ELF-1 (cell line): ENCODE measurements at places on chromosomes 13 and 19.

GRCh38 chr19:10866495-10866894 is 4.9 kb upstream of the CARM1 start:
- no peak for DNase-seq

GRCh38 chr13:23716401-23716800 is 146.2 kb downstream of the TNFRSF19 start:
- DNase-seq = no peak

GRCh38 chr19:35521124-35521743 is 6.9 kb downstream of the SBSN start:
- peak; percentile 56 for DNase-seq

- DNase-seq = no peak
Observed at GRCh38 chr13:112814905-112815585, 125.2 kb downstream of the ATP11A start.

GRCh38 chr19:54480051-54480450 is 7.0 kb upstream of the CDC42EP5 start:
- no peak for DNase-seq

DNA sequence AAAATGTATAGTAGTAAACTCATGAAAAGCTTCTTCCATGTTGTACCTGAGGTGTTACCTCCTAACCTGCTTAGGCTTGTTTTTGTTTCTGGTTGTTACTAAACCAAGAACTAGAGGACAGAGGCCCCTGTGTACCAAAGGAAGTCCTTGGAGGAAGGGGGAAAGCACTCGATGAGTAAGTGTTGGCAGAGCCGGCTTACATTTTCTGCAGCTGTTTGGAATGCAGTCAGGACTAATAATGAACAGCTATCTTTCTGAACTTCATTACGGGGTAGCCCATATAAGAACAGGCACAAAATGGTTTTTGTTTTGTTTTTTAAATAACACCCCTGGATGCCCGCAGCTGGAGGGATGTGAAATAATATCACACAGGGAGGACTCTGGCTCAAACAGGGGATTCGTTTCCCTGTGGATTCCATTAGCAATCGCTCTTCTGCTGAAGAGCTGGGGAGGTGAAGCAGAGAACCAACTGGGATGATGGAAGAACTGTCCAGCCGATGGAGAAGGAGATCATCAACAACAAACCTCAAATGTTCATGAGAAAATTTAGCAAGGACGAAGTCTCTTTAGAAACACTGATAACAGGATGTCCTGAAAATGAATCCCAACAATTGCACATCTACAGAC is 214.2 kb upstream of the MAB21L1 start:
- DNase-seq = no peak

DNA sequence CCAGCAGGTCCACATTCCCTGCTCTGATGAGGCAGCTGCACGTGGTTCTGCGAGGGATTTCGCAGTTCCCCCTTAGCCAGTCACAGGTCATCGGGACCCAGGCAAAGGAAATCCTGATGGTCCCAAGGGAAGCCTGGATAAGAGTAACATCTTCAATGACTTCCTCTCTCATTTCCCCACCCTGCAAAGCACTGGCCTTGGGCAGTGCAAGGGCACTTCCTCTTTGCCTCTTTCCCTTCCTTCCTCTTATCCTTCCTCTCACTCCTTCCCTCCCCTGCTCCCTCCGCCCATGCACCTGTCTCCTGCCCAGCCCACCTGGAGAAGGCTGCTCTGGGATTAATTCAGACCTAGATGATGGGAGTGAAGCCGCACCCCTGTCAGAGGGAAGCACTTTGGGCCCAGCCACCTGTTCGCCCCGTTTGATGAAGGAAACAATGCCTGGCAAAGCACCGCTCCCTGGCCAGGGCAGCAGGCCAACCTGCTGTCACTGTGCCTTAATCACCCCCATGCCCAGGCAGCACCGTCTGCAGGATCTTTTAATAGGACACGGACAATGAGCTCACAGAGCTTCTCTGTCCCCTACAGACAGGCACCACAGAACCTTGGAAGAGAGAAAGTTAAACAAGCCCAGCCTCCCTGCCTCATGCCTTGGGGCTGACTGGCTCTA is 113.5 kb upstream of the PABPC3 start:
- no peak for DNase-seq

DNA sequence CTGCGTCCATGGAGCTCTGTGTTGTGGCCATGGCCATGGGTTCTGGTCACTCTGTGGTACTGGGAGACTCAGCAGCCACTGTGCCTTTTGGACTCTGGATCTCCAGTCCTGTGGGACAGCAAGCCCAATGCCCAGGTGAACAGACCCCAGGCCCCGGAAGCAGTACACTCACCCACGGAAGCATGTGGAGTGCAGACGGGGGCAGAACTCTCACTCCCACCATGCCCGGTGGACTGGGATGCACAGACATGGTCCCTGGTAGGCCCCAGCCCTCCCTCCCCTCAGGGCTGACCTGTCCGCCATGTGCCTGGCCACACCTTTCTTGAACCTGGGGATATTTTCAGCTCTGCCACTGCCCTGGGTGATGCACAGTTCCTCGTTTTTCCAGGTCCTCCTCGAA is 163.3 kb downstream of the URI1 start:
- DNase-seq = no peak

GRCh38 chr13:114015111-114015968 is 41.5 kb upstream of the C13orf46 start:
- no peak for DNase-seq

DNA sequence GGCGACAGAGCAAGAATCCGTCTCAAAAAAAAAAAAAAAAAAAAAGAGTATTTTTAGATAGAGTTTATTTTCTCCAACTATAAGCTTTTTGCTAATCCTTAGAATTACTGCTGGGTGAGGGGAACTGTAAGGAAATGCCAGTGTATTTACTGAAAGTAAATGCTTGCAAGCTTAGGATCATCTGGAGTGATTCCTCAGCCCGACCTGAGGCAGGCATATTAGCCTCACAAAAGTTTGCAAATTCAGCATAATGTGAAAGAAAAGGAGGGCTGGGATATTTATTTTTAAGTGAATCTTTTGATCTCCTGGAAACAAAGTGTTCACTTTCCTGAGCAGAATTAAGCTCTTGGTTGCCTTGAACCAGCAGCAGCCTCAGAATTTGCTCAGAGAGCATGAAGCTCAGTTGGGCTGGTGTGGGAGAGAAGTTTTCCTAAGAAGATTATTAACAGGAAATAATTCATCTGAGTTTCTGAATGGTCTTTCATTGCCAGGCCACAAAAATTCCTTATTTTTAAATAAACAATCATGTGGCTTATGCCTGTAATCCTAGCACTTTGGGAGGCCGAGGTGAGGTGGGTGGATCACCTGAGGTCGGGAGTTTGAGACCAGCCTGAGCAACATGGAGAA is 24.7 kb upstream of the SPATA13 start:
- no peak for DNase-seq

DNA sequence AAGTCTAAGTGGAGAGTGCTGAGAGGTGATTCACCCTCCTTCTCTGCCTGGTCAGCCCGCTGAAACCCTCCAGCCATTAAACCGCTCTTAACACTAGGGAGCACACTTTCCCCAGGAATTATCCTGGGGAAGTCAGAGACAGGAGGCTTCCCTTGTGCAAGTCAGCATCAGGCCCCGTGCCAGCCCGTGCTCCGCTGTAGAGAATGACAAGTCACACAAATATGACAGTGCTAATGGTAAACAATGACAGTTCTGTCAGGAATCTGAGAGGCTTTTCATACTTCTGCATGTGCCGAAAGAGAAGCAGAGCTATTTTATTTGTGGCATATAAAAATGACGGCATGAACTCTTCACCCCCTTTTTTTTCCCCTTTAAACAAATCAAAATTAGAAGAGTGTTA is 816.9 kb upstream of the SLC10A2 start:
- peak; percentile 65 for DNase-seq

- no peak for DNase-seq
Observed at GRCh38 chr19:10467104-10467706, 36.0 kb downstream of the KEAP1 start.

- no peak for DNase-seq
Observed at GRCh38 chr13:30446126-30446500, 19.6 kb downstream of the HMGB1 start.

GRCh38 chr13:36919171-36919832 is 736 bp downstream of the SMAD9 start:
- DNase-seq = peak; percentile 65

DNA sequence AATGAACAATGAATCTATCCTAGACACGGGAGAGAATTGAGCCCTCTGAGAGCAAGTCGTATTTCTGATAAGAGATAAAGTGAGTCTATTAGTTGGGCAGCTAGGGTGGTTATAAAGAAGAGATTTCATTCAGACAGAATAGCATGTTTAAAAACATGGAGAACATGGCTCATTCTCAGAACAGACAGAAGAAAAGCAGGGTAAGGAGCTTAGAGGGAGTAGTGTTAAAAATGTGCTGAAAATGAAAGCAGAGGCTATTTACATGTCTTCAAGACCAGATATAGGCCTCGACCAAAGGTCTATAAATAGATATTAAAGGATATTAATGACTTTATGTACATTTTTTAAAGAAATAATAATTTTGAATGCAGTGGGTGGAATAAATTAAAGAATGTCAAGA is 149.5 kb downstream of the SLITRK1 start:
- no peak for DNase-seq
